Naive thymus-derived CD8-positive, alpha-beta T cell (primary cell): ENCODE measurements at places on chromosomes 16 and 17.

DNA sequence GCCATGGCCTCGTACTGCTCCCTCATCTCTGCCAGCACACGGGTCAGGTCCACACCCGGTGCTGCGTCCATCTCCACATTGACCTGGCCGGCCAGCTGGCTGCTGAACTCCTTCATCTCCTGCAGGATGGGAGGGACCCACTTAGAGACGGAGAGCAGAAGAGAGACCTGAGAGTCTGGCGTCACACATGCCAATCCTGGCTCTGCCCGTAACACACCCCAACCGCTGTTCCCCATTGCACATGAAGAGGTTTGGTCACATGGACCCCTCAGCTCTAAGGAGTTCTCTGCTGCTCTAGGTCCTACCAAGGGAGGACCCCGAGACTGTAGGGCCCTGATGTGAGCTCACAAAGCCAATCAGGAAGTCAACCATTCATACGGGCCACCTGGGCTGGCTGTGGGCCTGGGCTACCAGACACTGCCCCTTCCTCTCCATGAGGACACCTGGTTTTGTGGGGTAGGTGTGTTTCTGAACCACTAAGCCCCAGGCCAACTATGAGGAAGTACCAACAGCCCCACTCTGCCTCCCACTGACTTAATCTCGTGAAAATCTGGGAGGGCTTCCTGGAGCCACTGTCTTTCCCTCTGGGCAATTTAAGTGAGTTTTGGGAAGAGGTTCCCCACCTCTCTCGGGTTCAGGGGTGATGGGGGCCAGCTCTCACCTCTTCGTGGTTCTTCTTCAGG lies 2.4 kb downstream of the KRT15 start:
- DNase-seq, result no peak

GRCh38 chr17:46125831-46126230 lies 67.4 kb downstream of the KANSL1 start:
- no peak for DNase-seq

DNA sequence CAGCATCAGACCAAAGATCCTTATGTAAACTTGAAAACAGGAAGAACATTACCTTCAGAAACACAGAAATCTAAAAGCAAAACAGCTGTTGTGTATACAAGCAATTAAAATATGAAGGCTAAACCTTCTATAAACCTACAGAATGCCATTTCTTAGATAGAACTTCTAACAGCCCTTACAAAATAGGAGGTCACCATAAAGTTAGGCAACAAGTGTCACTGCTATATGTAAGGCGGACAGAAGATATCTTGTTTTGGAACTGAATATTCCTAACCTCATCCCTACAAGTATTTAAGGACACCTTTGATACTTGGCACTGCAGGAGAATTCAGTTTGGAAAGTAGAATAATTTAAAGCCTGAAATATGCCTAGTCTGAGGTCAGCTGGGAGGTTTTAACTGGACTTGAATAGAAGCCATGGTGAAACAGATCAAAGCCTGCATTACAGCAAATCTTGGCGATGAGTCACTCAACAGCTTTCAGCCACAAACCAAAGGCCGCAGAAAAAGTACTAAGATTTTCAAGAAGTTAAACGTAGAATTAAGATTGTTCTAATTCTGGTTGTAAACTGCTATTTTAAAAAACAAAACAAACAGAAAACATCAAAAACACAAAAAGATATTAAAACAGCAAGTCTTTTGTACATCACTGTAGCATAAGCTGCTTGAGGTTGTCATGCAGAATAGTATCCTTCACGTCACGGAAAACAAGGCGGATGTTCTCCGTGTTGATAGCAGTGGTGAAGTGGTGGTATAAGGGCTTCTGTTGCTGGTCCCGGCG lies 42.7 kb downstream of the GNA13 start:
- DNase-seq, result no peak

- DNase-seq, result no peak
These were observed 115.6 kb upstream of the HSBP1 start for GRCh38 chr16:83692224-83692623.
